Left hindlimb (tissue), 1 donor: ENCODE measurements at places on chromosomes 4 and X.

DNA sequence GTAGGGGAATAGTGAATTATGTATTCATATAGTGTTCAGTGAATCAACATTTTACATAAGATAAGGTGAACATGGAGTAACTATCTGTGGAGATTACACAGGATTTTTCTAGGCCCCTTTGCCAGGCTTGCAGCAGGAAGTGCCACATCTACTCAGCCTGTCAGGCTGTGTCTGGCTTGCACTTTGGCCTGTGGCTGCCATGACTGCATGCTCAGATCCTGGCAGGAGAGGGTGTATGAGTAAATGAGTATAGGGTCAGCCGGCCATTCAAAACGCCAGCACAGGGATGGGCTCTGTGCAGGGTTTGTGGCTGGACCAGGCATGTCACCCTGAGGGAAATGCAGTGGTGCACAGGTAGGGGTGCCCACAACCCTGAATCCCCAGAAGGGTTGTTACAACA lies 51.9 kb downstream of the UBQLN2 start:
- no peak for DNase-seq

- no peak for DNase-seq
These were observed 33.5 kb upstream of the RASSF6 start for GRCh38 chr4:73653695-73654106.

- no peak for DNase-seq
These were observed 25.5 kb upstream of the TMSB4X start for GRCh38 chrX:12949205-12949926.

DNA sequence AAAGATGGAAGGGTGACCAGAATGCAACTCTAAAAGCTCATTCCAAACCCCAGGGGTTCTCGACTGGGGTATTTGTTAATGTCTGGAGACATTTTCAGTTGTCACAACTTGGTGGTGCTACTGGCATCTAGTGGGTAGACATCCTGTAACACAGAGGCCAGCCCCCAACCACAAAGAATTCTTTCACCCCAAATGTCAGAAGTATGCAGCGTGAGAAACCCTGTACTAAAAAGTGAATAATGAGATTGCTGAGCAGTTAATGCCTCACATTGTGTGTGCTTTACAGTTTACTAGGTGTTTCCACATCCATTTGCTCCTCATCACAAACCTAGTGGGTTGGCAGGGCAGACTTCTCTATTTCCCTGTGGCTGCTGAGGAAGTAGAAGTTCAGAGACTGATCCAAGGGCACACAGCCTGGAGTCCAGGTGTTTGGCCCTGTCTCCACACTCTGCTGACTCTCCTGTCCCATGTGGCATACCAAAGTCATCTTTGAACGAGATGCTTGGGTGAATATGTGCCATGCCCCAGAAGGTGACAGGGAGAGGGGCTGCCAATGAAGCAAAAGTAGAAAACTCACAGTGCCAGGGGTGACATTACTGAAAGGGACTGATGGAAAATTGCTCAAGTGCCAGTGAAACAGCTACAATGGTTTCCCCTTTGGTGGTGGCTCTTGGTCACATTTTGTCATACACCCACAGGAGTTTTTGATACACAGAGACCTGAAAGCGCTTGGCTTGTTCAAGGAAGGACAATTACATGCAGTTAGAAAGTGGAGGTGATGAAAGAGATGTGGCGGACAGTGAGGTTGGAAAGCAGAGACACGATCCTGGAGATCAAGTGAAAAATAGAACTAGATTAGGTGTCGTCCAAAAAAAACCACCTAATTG lies 10.1 kb upstream of the TMEM154 start:
- DNase-seq = no peak

- DNase-seq = no peak
These were observed 48.0 kb upstream of the HDAC8 start for GRCh38 chrX:72620550-72621145.

DNA sequence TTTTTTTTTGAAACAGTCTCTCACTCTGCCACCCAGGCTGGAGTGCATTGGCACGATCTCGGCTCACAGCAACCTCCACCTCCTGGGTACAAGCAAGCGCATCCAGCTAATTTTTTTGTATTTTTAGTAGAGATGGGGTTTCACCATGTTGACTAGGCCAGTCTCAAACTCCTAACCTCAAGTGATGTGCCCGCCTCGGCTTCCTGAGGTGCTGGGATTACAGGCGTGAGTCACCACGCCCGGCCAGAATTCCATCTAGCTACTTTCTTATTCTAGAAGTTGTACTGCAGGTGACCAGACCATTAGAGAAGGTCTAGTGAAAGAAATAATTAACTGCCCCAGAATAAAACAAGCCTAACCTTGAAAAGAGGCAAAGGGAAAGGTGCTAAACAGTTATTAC lies 2.3 kb downstream of the LRBA start:
- no peak for DNase-seq

GRCh38 chr4:125770814-125771398 lies 456.2 kb downstream of the FAT4 start:
- DNase-seq = no peak

- no peak for DNase-seq
These were observed 31.8 kb upstream of the ARSD start for GRCh38 chrX:2960861-2961515.

GRCh38 chr4:52102587-52102986 lies 51.5 kb downstream of the SPATA18 start:
- no peak for DNase-seq

DNA sequence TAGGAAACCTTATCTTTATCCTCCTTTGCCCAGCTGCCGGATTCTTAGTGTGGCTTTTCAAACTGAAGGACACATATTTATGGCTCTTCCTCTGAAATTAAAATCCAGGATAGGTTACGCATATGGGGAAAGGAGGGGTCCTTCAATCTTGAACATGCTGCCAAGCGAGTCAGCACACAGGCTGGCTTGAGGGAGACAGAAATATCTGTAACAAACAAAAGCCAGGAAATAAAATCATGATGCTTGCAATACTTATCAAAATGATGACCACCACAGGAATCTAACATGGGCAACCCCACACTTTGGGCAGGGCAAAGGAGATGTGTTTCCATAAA lies 196.4 kb upstream of the LDB2 start:
- DNase-seq = no peak

- no peak for DNase-seq
These were observed 73.1 kb downstream of the MAMLD1 start for GRCh38 chrX:150436195-150436594.

DNA sequence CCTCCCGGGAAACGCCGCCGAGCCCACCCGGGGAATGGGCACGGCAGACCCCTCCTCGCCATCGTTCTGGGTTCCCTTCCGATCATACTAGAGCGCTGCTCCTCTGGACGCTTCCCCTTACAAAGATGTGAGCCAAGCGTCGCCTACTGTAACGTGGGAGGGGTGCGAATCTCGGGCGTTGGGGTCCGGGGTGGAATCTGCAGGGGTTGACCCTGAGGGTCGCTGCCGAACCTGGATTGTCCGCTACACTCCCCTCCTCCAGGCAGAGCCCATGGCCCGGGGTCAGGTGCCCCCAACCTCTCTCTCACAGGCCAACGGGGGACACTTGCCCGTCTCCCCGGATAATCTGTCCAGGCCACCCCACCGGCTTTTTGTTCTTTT lies 13.8 kb downstream of the BCOR start:
- DNase-seq = no peak

DNA sequence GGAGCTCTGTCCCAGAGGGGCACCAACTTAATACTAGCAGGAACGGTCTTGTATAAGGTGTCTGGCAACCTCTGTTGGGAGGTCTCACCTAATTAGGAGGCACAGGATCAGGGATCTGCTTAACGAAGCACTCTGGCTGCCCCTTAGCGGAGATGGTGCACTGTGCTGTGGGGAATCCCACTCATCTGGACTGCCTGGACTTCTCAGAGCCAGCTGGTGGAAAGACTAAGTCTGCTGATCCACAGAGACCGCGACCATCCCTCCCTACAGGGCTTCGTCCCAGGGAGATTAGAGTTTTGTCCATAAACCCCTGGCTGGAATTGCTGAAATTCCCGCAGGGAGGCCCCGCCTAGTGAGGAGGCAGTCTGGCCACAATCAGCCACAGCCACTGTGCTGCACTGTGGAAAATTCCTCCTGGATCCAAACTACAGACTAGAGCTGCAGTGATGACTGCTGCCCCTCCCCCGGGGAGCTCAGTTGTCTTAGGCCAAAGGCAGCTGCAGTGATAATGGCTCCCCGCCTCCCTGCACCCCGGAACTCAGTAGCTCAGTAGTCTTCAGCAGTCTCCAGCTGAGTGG lies 22.0 kb upstream of the ZCCHC4 start:
- no peak for DNase-seq

DNA sequence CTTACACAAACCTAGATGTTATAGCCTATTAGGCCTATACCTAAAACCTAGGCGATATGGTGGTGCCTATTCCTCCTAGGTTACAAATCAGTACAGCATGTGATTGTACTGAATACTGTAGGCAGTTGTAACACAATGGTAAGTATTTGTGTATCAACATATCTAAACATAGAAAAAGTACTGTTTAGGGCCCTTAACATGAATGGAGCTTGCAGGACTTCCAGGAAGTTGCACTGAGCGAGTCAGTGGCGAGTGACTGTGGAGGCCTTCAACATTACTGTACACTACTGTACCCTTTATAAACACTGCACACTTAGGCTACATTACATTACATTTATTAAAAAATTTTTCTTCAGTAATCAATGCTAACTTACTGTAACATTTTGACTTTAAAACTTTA lies 37.8 kb downstream of the WWC2 start:
- DNase-seq = no peak

- no peak for DNase-seq
These were observed 100.5 kb downstream of the PHKA2 start for GRCh38 chrX:18883234-18883960.

DNA sequence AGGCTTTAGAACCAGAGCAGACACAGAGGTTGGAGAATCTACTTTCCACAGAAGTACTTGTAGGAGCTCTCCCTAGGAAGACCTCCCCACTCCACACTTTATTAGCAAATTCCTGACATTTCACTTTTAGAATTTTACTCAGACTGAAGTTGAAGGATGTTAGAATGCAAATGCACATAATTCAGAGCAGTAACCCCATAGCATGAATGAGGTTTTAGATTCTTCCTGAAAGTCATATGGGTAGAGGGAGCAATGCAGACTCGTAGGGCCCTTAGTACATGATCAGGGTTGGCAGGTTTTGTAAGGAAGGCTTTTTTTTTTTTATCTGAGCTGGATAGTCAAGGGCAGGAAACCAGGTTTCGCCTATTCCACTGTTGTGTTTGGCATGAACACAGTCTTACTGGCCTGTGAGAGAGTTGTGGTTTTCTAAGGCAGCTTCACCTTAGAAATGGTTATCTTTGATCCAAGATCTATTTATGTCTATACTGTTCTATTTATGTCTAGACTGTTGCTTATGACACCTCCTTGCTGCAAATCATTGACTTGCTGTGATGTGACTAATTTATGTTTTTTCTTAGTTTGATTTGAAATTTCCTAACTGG lies 48.9 kb downstream of the SPATA18 start:
- no peak for DNase-seq

- peak; percentile 50 for DNase-seq
These were observed at the start of gene SULT1B1 for GRCh38 chr4:69760455-69760854. TSS of gene SULT1B1 (minus strand) at chr4:69760620. CDS start at chr4:69755217, 5,403 bp downstream.

GRCh38 chrX:103373581-103373980 lies 2.8 kb upstream of the BEX3 start:
- DNase-seq = no peak

DNA sequence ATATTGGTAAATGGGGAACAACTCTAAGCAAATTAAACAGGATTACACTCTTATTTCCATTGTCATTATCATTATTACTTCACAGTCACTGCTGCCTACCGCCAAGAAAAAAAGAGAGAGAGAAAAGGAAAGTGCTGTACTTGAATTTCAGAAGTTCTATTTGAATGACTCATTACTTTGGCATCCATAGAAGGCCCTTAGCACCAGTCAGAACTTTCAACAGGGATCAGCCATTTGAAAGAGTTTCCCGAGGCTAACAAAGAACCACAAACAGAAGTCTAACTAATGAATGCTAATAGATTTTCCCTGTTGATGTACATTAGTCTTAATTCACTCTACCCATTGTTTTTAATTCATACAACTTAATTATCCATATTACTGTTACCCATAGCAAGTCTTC lies 116.3 kb downstream of the SHROOM4 start:
- DNase-seq = no peak

DNA sequence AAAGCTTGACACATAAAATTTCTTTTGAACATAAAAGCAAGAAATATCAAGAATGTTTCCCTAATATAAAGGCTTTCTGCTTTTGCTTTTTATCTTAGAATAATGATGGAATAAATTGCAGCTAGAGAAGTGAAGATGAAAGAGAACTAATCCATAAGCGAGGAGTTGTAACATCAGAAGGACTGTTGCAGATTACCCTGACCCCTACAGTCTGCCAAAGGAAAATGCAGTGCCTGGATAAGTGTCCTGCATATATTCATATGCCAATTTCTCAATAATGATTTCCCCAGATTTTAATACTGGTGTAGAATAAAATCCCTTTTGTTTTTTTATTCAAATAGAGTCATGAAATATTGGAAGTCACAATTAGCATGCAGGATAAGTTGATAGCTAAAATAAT lies 115.9 kb downstream of the MAGEC2 start:
- DNase-seq = no peak

DNA sequence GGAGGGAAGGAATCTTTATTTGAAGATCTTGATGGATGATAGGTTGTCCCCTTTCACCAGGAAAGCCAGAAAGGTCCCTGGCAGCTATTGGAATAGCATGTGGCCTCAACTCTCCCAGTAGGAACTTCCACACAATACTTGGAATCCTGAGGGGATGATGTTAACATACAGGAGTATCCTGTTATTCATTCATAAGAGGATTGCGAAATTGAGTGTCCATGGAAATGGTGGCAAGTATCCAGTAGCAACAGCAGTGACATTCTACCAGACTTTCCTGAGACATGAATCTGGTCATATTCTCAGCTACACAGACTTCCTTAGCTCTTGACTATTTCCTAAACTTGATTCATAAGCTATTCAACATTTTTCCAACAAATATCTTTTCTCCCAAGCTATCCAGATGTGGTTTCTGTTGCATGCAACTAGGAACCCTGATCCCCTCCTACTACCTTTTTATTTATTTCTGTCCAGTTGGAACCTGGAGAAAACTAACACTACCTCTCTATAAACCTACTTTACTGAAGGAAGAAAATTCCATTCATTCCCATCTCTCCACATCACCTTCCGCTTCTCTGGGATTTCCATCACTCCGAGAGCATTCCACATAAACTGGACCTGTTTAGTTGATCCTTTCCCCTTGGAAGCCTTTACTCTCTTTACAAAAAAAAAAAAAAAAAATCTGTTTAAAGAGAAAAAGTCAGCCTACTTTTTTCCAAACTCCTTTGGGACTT lies 101.8 kb downstream of the ANXA5 start:
- DNase-seq = no peak
